Foreskin keratinocyte (primary cell): ENCODE measurements at places on chromosomes 7 and 10. TPM values are rescaled to one million over a fixed set of nuclear protein-coding genes. Genes with fewer than 3 reads are reported as not detected.

Gene PILRB
- total RNA-seq: 16.5 and 16.8 TPM in 2 replicates

Gene ZNRF2
- total RNA-seq: 7.3 and 8.2 TPM in 2 replicates

Gene TMEM168
- total RNA-seq: 13.9 and 16.3 TPM in 2 replicates

Gene PRKAR2B
- total RNA-seq: not detected in 2 replicates

Gene CHCHD2
- total RNA-seq: 536 and 559 TPM in 2 replicates

Gene ELAPOR2
- 2.8 and 3.7 TPM in 2 replicates for total RNA-seq

Gene PAPOLB
- not detected in 2 replicates for total RNA-seq

Gene FFAR4
- total RNA-seq: not detected in 2 replicates

Gene TYW1B
- total RNA-seq: 1.1 and 1.4 TPM in 2 replicates

Gene CCL26
- not detected in 2 replicates for total RNA-seq

Gene FOXI2
- not detected in 2 replicates for total RNA-seq

Gene GNGT1
- total RNA-seq: not detected in 2 replicates

Gene NPFFR1
- total RNA-seq: not detected in 2 replicates

Gene SLC25A28
- 30.1 and 36.2 TPM in 2 replicates for total RNA-seq

Gene OPALIN
- total RNA-seq: not detected in 2 replicates

Gene AKR1C4
- total RNA-seq: not detected in 2 replicates

Gene HOXA2
- total RNA-seq: 0.25 and 0.31 TPM in 2 replicates

Gene OIT3
- not detected in 2 replicates for total RNA-seq

Gene NYAP1
- total RNA-seq: 1.9 and 2.4 TPM in 2 replicates

Gene DYDC2
- 0.14 and 0.28 TPM in 2 replicates for total RNA-seq

Gene INTS15
- 19.3 and 19.5 TPM in 2 replicates for total RNA-seq

Gene CAV2
- total RNA-seq: 253 and 280 TPM in 2 replicates

Gene EMX2
- 1.3 and 1.5 TPM in 2 replicates for total RNA-seq

Gene ZP3
- total RNA-seq: 7.8 and 10.2 TPM in 2 replicates

Gene ALOX5
- not detected in 2 replicates for total RNA-seq

Gene FBXO24
- 0.27 and 0.49 TPM in 2 replicates for total RNA-seq

Gene HMX3
- not detected in 2 replicates for total RNA-seq

Gene PRLHR
- total RNA-seq: not detected in 2 replicates

Gene DYNC1I1
- total RNA-seq: 0.10 and 0.21 TPM in 2 replicates

Gene CCDC172
- not detected in 2 replicates for total RNA-seq

Gene NODAL
- 0.14 TPM in 2 replicates for total RNA-seq

Gene LRRC18
- total RNA-seq: not detected in 2 replicates

Gene OR9A2
- not detected in 2 replicates for total RNA-seq

Gene RET
- 1.2 and 1.3 TPM in 2 replicates for total RNA-seq

Gene GPER1
- 0.07 TPM in 1 of 2 replicates, not detected in the other for total RNA-seq

Gene NACAD
- total RNA-seq: 4.4 and 5.3 TPM in 2 replicates

Gene PRSS37
- total RNA-seq: not detected in 2 replicates

Gene MKI67
- total RNA-seq: 72.8 and 102 TPM in 2 replicates

Gene PRKAR1B
- total RNA-seq: 13.9 and 21.7 TPM in 2 replicates

Gene TWIST1
- 0.28 and 0.31 TPM in 2 replicates for total RNA-seq

Gene PLAC9
- not detected in 2 replicates for total RNA-seq

Gene CFAP43
- 0.14 and 0.27 TPM in 2 replicates for total RNA-seq

Gene SLC13A1
- total RNA-seq: not detected in 2 replicates

Gene NOS3
- 3.4 and 5.3 TPM in 2 replicates for total RNA-seq

Gene VIPR2
- not detected in 2 replicates for total RNA-seq

Gene IFIT2
- total RNA-seq: 2.5 and 2.7 TPM in 2 replicates

Gene PON1
- total RNA-seq: not detected in 2 replicates

Gene CYP3A4
- not detected in 2 replicates for total RNA-seq

Gene CFAP46
- 1.8 and 2.1 TPM in 2 replicates for total RNA-seq

Gene GDF2
- not detected in 2 replicates for total RNA-seq

Gene BTBD16
- 0.48 and 0.53 TPM in 2 replicates for total RNA-seq

Gene HOXA13
- total RNA-seq: not detected in 2 replicates

Gene C10orf53
- not detected in 2 replicates for total RNA-seq

Gene BEND7
- 0.99 and 3.0 TPM in 2 replicates for total RNA-seq

Gene MDFIC
- 14.1 and 15.1 TPM in 2 replicates for total RNA-seq

Gene TMEM176B
- not detected in 2 replicates for total RNA-seq

Gene AOAH
- total RNA-seq: 0.31 TPM in 1 of 2 replicates, not detected in the other

Gene NAT16
- not detected in 2 replicates for total RNA-seq
